ENCODE measurements at places on chromosomes 13 and 19.

GRCh38 chr13:90443268-90443667, 904.2 kb upstream of the MIR17HG start:
- no peak for DNase-seq

DNA sequence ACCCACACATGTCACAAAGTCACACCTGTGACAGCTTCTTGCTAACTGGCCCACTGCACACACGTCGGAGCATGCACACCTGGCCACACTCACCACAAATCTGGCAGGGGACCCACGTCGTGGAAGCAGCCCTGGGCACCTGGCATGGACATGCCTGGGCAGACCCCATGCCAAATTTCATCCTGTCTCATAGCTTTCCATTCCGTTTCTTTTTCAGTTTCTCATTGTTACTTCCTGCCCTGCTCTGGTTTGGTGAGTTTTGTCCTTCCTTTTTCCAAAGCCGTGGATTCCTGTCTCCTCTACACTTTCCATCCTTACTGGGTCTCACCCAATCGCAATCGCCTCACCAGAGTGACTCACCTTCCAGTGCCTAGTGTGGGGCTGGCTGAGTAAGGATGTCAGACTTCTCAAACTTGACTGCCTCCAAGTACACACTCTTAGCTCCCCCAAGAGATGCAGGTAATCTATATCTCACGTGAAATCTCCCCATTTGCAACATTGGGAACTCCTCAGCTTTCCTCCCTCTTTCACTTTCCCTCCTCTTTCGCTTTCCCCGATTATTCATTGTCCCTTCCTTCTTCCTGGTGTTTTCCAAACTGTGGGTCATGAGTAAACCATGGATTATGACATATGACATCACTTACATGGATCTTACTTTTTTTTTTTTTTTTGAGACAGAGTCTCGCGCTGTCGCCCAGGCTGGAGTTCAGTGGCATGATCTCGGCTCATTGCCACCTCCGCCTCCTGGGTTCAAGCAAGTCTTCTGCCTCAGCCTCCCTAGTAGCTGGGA, 1.6 kb upstream of the BBC3 start:
- DNase-seq: no peak

DNA sequence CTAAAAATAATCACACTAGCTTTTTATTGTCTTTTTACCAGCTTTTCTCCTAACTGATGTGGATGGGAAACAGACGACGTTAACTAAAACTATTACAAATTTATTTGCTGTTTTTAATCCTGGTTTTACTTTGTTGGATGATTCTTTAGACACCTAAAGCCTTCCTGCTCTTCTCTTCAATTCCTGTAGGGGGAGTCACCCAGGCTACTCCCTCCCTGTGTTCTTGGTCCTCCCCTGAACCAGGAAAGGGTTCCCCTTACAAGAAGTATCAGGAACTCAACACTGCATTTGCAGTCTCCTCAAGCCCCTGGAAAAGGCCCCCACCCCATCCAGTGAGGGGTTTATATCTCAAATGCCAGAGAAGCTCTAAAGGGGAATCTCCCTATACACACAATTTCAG, 206.1 kb downstream of the SUCLA2 start:
- peak; percentile 13 for DNase-seq

- no peak for DNase-seq
These were observed 22.6 kb downstream of the NLRP4 start for GRCh38 chr19:55858969-55859368.

- no peak for DNase-seq
These were observed 98.0 kb downstream of the GADD45B start for GRCh38 chr19:2573916-2574315.

- DNase-seq: no peak
These were observed 47.8 kb downstream of the UBL3 start for GRCh38 chr13:29802621-29803020.

DNA sequence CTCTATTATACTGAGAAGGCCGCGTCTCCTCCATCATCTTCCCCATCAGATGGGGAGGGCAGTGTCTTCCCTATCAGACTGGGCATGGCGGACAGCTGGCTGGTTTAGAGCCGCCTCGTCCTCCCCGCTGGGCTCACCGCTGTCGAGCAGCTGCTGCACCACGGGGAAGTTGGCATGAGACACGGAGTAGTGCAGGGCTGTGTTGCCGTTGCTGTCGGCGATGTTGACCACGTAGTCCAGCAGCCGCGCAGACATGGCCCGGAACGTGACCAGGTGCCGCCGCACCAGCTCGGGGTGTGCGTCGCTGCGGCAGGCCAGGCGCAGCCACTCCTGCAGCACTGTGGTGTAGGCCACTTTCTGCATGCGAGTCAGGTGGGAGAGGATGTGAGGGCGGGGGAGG, 18.8 kb upstream of the SPC24 start:
- DNase-seq: no peak

GRCh38 chr19:19515642-19516519, at the start of gene NDUFA13:
TSS of gene NDUFA13 (plus strand) at chr19:19516225. CDS start at chr19:19516239, 14 bp downstream.
- DNase-seq: peak; percentile 95

DNA sequence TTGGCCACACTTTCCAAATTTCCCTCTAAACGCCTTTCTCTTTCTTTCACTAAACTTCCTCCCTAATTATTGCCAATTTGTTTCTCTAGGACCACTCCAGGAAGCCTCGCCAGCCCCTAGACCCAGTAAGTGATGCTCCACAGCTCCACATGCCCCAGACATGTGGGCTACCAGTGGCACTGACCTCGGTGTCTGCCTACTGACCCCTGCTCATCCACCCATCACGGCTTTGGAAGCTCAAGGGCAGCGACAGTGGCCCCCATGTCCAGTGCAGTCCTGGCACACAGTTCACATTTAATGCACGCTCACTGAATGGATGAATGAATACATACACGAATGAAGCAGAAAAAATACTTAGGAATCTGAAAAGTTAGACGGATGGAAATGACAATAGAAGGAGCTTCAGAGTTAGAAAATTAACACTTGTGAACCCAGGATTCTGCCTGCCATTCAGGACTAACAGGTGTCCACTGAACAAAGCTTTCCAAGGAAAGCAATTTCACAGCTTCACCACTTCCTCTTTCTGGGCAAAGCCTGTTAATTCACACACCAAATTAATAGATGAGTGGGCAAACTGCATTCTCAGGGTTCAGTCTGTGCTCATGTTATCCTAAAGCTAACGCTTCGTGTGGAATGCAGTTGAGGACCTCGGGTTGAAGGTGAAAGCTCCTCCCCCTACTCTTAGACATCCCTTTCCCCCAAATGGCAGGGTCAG, 50.9 kb downstream of the CCDC70 start:
- DNase-seq: no peak

Data from AG08396 (cell line).